Tibial nerve (tissue), 4 donors: ENCODE measurements at places on chromosomes 6 and 20.

GRCh38 chr6:1136827-1137226 is 175.1 kb upstream of the FOXQ1 start:
- no peak for DNase-seq

DNA sequence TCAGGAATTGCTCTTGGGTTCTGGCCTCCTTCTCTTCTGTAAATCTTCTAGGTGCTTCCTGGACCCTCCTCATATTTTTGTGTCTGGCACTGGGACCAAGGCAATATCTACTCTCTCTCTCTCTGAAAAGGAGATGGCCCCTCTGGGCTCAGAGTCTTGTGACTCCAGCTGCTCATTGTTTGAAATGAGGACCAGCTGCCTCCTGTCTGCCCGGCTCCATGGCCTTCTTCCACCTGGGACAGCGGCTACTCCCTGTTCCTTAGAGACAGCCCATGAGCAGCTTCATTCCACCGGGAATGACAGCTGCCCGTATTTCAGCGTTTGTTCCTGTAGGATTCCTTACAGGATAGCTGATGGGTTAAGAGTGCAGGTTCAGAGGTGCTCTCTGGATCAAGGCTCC is 2.9 kb downstream of the TGM3 start:
- DNase-seq: no peak

- no peak for DNase-seq
Measured at GRCh38 chr20:25209911-25210310, 14.4 kb downstream of the ENTPD6 start.

GRCh38 chr6:37920667-37921066 is 101.1 kb downstream of the ZFAND3 start:
- DNase-seq: no peak
